Stimulated activated CD8-positive, alpha-beta memory T cell treated with anti-CD3 and anti-CD28 coated beads, Interleukin-12 subunit alpha, Interleukin-12 subunit beta, amount 100 ng/mL, for 1 hour (primary cell): ENCODE measurements at places on chromosomes 1 and 21.

DNA sequence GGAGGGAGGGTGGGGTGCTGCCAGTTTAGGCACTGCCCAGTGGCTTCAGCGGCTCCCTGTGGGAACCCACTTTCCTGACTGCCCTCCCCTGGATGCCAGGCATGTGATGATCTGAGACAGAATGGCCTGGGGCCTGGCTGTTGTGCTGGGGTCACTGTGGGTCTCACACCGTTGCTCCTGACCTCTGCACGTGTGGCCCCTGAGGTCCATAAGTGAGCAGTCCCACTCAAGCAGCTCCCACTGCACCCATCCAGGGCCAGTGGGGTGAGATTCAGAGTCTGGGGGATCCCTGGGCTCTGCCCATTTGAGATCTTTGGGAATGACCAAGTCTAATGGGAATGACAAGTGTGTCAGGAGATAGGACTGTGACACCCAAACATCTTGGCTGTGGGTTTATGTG is 18.0 kb downstream of the PODN start:
- no peak for DNase-seq

DNA sequence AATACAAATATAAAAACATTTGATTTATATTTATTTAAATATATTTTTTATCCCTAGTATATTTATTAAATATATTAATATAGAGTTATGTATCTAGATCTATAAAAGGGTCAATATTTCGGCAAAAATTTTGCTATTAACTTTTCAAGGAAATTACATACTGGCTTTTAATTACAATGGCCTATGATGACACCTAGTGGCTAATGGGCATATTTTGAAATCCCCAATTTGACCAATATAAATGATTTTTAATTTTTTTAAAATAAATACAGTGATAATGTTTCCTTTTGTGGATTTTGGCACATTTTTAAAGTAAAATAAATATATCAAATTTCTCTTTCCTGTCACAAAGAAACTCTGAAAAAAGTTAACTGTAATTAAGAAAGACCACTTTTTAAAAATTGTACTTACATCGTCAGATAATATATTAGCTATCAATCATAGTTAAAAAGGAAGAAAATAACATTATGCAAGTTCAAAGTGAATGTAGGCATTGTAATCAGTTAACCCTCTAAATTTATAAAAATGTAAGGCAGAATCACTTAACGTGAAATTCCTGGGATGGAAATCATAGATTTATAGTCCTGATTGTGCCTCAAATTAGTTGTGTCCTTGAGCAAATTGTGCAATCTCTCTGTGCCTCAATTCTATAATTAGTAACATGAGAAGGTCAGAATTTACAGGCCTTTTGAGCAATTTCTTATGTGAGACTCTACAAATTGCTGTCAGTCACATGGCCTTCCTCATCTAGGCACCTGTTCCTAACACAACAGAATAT is 25.6 kb upstream of the RGS13 start:
- DNase-seq: no peak

GRCh38 chr21:35096959-35097358 is 47.9 kb upstream of the RUNX1 start:
- DNase-seq: no peak

- DNase-seq: no peak
These were observed 2.5 kb upstream of the MEF2D start for GRCh38 chr1:156502894-156503697.

GRCh38 chr1:209076688-209077087 is 506.8 kb upstream of the CAMK1G start:
- DNase-seq: no peak

GRCh38 chr1:9289090-9289534 is 3.6 kb upstream of the SPSB1 start:
- DNase-seq: peak; percentile 86

- DNase-seq: no peak
These were observed 60.6 kb downstream of the MYOM3 start for GRCh38 chr1:24051206-24051945.

- no peak for DNase-seq
These were observed 643 bp upstream of the MOV10 start for GRCh38 chr1:112673592-112674439.

DNA sequence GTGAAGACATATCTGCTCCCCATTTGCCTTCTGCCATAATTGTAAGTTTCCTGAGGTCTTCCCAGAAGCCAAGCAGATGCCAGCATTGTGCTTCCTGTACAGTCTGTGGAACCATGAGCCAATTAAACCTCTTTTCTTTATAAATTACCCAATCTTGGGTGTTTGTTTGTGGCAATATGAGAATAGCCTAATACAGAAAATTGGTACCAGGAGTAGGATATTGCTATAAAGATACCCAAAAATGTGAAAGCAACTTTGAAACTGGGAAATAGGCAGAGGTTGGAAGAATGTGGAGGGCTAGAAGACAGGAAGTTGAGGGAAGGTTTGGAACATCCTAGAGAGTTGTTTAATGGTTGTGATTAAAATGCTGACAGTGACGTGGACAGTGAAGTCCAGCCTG is 90.8 kb downstream of the HHIPL2 start:
- DNase-seq: no peak

- DNase-seq: no peak
These were observed 15.2 kb downstream of the LRRN2 start for GRCh38 chr1:204670152-204670927.

DNA sequence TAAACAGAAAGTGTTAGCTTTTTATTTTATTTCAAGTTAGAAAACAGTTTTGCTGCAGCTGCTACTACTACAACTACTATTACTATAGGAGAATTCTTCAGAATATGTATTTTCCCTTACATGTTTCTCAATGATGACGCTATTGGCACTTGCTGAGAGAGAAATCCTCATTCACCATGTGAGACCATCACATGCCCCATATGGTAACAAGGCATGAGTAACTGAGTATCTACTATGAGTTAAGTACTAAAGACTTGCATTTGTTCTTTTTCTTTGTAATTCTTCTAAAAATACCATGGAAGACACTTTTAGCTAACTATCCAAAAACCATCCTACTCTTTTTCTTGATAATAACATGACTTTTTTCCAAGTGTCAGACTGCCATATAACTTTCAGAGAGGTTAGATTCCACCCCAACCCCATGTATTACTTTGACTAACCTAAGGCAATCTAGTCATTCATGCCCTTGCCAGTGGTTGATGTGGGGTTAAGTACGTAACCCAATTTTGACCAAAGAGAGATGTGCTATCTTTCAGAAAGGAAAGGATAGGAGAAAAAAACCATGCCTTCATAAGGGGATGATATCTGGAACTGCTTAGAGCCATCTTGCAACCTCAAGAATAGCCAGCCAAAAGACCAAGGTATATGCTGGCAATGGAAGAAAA is 42.9 kb downstream of the COP1 start:
- DNase-seq: no peak

DNA sequence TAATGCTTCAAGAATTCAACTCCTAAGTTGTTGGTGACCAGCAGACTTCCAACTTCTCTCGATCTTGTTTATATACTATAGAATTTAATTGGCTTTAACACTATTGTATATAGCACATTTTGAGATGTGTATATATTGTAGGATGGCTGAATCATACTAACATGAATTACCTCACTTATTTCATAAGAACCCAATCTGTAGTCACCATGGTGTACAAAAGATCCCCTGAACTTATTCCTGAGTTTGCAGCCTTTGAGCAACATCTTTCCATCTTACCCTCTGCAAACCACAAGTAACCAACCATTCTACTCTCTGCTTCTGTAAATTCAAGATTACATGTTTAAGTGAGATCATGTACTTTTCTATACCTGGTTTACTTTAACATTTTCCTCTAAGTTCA is 12.3 kb downstream of the ZP4 start:
- no peak for DNase-seq

- no peak for DNase-seq
These were observed 7.9 kb upstream of the ERICH3 start for GRCh38 chr1:74681449-74681848.

DNA sequence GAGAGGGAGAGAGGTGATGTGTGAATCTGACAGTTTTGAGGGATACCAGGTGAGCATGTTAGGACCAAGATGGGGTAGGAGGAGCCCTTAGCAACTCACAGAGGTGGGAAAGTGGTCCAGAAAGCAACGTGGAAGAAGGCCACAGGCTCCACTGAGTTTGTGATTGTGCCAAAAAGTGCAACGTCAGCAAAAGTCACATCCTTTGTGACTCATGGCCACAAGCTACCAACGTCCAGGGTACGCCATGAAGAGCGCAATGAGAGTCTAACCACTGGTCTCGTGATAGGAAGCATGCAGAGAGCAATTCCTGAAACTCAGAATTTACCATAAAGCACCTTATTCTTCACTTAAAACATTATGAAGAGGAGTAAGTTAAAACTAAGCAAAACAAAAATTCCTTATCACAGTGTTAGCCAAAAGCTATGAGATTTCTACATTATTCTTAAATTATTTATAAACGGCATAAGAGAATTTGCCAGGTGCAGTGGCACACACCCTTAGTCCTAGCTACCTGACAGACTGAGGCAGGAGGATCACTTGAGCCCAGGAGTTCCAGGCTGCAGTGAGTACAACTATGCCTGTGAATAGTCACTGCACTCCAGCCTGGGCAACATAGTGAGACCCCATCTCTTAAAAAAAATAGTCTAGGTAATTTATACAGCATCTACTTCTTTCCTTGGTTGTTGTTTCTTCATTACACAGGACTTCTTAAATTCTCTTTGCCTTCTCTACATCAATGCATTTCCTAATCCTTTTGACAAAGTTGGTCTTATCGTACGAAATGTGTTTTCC is 55.2 kb downstream of the COLGALT2 start:
- DNase-seq: no peak

GRCh38 chr1:88935522-88936222 is 44.3 kb upstream of the GTF2B start:
- DNase-seq: no peak

GRCh38 chr1:7113822-7114221 is 328.6 kb downstream of the CAMTA1 start:
- DNase-seq: no peak

DNA sequence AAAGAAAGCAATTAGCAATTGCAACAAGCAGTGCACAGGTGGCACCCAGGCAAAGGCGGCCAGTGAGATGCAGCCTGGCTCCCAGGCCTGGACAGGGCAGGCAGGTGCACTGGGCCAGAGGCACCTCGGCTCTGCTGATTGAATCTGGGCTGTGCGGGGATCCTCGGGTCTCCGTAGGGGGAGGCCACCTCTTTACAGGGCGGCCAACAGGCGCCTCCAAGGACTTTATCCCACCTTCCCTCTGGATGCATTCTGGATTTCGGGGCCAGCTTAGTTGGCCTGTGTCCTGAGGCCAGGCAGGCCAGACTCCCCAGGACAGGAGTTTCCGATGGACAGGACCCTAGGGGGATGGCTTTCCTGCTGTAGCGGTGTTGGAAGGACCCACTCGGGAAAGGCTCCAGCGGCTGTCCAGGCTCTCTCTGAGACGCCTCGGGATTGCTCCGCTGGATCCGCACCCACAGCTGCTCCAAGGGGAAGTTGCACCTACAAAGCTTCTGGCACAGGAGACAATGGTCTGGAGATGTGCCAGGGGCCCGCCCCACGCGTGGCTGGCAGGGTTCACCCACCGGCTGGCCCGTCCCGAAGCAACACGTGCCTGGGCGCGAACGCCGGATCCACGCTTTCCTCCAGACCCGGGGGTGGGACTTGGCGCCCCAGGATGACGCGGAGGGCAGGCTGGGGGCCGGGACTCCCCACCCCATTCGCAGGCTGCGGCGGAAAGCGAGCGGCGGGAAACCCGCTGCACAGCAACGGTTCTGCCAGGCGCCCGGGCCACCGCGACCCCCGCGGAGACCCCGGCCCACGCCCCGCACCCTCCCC is 810 bp downstream of the SLC19A1 start:
- DNase-seq: peak; percentile 42

DNA sequence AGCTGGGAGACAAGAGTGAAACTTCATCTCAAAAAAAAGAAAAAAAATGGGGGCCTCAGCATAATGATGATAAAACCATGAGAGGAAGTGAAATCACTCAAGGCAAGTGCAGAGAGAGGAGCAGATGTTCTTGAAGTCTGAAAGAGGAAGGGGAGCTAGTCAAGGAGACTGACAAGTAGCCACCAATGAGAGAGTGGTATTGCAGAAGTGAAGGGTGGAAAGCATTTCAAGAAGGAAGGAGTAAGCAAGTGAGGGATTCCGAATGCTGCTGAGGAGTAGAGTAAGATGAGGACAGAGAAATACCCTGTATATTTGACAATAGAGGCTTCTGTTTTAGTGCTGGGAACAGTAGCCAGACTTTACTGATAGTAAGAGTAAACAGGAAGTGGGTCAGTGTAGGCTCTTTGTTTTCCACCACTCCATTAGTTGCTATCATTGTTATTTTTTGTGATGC is 2.9 kb downstream of the TATDN3 start:
- DNase-seq: no peak

- DNase-seq: no peak
These were observed 2.3 kb downstream of the TRAF5 start for GRCh38 chr1:211328866-211329475.

DNA sequence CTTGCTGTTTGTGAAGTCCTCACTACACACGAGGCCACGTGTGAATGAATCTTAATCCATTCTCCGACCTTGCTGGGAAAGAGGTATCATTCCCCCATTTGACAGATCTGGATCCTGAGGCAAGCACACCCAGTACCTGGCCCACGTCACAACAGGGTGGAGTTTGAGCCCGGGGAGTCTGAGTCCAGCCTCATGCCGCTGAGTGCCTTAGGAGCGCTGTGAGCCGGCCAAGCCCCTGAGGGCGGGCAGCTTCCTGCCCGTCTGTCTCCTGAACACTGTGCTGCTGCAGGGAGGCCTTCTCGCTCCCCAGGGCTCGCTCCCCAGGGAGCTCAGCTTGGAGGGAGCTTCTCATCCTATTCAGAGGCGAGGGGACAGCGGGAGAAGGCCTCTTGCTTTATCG is 29.7 kb downstream of the SLC45A1 start:
- DNase-seq: no peak

GRCh38 chr1:232768793-232769192 is 36.4 kb upstream of the MAP10 start:
- DNase-seq: no peak

DNA sequence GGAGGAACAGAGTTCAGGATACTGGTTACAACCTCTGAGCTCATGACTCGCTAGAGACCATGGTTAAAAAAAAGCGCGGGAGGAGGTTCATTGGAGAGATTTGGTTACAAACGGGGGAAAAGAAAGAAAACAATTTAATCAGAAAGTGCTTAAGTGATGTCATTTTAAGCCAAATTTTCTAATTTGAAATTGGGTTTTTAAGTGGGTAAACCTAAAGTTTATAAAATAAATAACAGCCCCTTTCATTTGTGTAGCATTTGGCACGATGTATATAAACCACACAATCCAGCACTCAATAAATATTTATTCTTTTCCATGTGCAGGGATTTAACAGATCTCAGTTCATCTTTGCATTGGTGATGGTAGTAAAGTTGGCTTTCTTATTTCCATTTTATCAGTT is 7.0 kb upstream of the DPT start:
- DNase-seq: no peak

DNA sequence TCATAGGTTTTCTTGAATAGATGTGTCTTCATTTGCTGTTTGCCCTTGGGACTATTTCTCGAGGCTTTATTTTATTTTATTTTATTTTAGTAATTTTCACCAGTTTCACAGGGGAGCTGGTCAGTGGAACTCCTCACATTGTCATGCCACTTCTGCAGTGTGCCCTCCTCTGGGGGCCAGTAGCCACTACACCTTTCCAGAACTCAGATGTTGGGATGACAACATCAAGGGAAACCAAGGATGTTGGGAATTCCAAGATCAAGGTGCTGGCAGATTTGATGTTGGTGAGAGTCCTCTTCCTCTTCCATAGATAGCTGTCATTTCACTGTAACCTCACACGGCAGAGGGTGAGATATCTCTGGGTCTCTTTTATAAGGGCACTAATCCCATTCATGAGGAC is 35.5 kb downstream of the SLC26A9 start:
- no peak for DNase-seq

GRCh38 chr1:209597499-209597898 is 14.0 kb downstream of the CAMK1G start:
- DNase-seq: no peak

- no peak for DNase-seq
These were observed 490.4 kb downstream of the PTPRC start for GRCh38 chr1:199129247-199129646.
